ENCODE measurements at places on chromosomes 7 and 10.

- DNase-seq = no peak
Observed at GRCh38 chr7:39686261-39686924, 63.0 kb downstream of the RALA start.

DNA sequence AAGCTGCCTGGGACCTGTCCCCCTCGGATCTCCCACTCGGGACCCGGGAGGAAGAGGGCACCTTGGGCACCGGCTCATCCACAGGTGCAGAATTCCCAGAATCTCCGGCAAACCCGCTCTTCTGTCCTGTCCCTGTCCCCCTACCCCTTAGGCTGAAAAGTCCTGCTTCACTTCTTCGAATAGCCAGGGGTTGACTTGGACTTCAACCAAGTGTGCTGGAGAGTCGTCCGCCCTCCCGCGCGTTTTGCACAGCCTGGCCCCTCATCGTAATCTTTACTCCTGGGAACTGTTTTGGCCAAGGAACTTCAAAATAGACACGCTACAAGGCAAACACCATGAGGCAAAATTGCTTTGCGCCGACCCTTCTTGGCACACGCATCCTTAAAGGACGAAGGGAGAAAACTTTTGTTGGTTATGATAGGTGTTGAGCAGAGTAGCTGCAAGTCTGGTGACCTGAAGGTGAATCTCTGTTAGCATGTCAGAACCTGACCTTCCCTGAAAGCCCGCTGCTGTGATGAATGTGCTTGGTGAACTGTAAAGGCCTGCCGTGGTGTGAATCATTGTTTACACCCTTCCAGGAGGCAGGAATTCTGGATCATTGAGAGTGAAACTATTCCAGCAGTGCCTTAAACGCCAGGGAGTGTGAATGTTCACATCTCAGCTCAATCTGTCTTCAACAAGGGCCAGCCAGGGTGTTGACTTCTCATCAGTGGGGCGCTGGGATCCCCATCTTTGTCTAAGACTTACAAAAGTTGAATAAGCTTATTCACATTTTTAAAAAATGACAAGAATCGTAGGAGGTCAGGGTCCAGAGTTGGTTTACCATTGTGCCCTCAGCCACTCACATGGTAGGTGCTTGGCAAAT lies 589 bp upstream of the RAPGEF5 start:
- DNase-seq = no peak

DNA sequence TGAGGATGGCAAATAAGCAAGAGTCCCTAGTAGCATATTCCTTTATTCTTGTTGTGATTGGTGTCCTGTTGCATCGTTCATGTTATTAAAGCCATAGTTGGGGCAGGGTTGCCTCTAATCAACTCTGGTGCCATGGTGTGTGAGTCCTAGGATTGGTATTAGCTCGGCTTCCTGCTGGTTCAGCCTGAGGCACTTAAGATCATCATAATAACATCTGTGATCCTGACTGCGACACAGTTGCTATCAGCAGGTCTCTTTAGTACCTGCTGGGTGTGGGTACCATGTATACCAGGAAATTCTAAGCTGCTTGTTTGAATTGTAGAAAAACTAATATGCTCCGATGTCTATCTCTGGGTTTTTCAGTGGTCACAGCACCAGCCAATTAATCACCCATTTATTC lies 1.6 kb downstream of the WEE2 start:
- DNase-seq = no peak

GRCh38 chr7:16926861-16927260 lies 45.1 kb upstream of the AGR3 start:
- DNase-seq = no peak

DNA sequence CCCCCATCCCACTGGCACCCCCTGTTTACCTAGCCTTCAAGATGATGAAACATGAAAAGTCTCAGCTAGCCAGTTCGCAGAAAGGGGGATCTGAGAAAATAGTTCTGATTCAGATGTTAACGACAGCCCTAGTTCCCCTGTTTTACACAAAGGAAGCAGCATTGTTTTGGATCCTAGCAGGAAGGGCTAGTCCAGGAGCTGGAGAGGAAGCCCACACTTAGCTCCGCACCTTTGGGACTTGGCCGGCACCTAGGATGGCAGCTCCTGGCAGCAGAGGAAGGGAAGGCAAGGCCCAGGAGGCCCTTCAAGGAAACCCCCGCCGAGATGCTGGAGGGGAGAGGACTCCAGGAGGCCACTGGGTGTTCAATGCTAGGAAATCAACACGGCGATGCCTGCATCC lies 29.0 kb upstream of the MGMT start:
- no peak for DNase-seq

DNA sequence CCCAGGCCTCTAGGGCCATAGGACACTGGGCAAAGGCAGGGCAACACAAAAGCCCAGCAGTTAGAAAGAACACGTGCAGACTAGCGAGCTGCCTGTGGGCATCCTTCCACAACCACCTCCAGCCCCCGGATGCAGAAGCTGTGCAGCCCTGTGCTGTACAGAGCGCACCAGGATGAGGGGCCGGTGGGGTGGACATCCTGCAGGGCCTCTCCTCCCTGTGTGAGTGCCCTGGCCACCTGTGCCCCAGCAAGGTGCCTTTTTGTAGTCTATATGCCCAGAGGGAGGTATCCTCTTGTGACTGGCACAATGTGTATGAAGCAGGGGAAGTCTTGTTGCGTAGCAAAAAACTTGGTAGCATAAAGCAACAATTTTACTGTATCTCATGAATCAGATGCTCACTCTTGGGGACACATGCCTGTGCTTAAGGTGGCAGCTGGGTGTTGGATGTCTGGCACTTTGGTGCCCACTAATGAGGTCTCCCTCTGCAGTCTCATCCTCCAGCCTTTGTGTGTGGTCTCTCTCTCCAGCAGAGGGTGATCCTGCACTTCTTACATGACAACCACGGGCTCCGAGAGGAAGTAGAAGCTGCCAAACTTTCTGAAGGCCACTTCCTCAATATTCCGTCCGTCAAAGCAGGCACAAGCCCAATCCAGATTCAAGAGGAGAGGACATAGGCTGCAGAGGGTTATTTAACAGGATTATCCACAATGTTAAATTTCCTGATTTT lies 8.7 kb downstream of the NCAPG2 start:
- DNase-seq = no peak

GRCh38 chr10:122303271-122304053 lies 32.4 kb downstream of the BTBD16 start:
- no peak for DNase-seq

DNA sequence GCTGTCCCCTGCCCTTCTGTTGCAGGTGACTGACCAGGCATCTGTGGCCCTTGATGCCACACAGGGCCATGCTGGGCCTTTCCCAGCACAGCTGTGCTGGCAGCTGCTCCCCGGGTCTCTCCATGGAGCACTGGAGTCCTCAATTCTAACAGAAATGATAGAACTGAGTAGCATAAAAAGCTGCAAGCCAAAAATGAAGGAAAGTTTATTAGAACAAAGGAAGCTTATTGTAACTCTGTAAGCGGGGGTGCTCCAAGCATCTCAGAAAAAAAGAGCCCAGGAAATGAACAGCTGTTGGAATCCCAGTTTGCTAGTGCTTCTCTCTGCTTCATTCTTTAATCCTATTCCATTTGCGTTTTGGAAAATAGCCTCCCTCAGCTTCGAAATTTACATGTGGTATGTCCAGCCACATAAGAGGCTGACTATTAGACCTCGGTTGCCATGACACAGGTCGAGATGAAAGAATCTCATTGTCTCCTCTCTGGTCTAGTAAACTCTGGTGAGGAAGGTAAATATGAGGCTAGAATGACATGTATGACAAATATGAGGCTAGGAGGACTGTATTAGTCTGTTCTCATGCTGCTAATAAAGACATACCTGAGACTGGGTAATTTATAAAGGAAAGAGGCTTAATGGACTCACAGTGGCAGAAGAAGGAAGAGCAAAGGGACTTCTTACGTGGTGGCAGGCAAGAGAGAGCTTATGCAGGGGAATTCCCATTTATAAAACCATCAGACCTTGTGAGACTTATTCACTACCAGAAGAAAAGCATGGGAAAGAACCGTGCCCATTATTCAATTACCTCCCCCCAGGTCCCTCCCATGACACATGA lies 23.7 kb downstream of the EPDR1 start:
- no peak for DNase-seq

GRCh38 chr7:29610086-29610485 lies 46.5 kb downstream of the PRR15 start:
- no peak for DNase-seq

GRCh38 chr7:25031432-25031831 lies 51.5 kb upstream of the OSBPL3 start:
- no peak for DNase-seq
